ENCODE measurements at places on chromosomes 13 and 19.

DNA sequence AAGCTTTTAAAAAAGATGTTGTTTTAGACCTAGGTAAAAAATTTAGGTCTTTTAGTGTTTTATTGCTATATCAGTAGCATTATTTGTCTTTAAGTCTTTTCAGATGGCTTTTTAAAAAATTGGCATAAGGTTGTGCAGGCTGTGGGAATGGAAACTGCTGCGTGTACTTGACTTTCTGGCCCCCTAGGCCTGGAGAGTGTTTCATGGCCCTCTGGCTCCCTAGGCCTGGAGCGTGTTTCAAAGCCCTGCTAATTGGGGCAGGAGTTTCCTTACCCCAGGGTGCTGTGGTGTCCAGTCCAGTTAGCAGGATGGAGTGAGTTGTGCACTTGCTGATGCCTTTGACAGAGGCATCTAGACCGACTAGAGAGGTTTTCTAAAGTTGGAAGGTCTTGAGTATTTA, 23.8 kb downstream of the PRAM1 start:
- DNase-seq = no peak

GRCh38 chr13:80382576-80382975, 41.6 kb upstream of the SPRY2 start:
- no peak for DNase-seq

GRCh38 chr13:27667946-27668345, 46.3 kb downstream of the POLR1D start:
- no peak for DNase-seq

- DNase-seq = no peak
Observed at GRCh38 chr19:38250821-38251563, 5.2 kb downstream of the PPP1R14A start.

DNA sequence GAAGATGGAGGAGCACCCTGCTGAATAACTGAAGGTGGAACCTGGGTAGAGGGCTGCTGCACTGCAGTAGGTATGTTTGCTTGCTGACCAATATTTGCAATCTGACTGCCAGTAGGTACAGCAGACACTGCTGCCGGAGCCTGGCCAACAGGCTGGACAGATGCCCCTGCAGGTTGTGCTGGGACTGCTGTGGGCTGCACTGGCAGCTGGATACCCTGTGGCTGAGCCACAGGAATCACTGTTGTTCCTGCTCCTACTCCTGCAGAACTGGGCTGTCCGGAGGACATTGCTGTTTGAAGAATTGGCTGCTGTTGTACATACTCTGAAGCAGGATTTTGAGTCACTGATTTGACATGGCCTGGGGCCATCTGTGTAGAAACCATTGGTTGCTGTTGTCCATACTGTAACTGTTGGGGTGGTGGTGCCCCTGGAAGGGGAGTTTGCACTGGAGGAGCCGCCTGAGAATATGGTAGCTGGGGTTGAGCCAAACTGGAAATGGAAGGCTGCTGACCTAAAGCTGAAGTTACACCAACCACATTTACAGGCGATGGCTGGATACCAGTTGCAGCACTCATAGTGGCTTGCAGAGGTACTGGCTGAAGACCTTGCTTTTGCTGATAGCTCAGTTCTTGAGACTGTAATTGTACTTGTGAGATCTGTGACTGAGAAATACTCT, 2.2 kb downstream of the TSC22D1 start:
- no peak for DNase-seq

- DNase-seq = no peak
Observed at GRCh38 chr13:99757756-99758459, 213.7 kb downstream of the ZIC5 start.

GRCh38 chr13:36865265-36865664, 46.2 kb downstream of the RFXAP start:
- DNase-seq = no peak

GRCh38 chr19:16328824-16329482, 4.3 kb downstream of the KLF2 start:
- DNase-seq = no peak

- DNase-seq = no peak
Observed at GRCh38 chr19:56919308-56919995, 78.9 kb upstream of the PEG3 start.

- no peak for DNase-seq
Observed at GRCh38 chr13:31330236-31330635, 130.5 kb downstream of the B3GLCT start.

Data from stimulated activated CD8-positive, alpha-beta memory T cell treated with anti-CD3 and anti-CD28 coated beads, Interleukin-4, amount 100 ng/mL, for 1 hour (primary cell).